CD4-positive, alpha-beta T cell treated with Interleukin-6 at 100 ng/mL for 8 hours (primary cell): ENCODE measurements at places on chromosomes 13 and 19.

- no peak for DNase-seq
These were observed 203.6 kb downstream of the DCLK1 start for GRCh38 chr13:35927567-35928021.

DNA sequence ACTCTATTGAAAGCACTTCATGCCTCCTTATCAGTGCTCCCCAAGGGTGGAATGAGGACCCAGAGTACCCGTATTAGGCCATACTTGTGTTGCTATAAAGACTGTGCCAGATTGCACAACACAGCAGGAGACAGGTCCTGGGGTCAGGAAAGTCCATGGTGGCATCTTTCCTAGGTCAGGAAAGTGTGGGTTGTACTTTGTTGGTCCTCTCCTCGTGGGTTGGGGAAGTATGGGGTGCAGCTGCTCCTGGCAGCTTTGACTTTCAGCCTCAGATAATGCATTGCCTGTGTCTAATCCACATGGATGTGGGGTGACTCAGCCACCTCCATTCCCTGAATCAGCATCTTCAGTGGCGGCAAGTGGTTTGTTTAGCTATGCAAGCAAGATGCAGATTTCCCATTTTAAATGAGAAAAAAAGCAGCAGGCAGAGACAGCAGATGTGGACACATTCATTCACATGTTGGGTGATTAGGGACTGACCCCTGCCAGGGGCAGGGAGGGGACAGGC, 8.4 kb upstream of the CYP2B6 start:
- no peak for DNase-seq

- DNase-seq, result no peak
These were observed 9.7 kb upstream of the DACH1 start for GRCh38 chr13:71876648-71877255.

- no peak for DNase-seq
These were observed 19.7 kb downstream of the MED26 start for GRCh38 chr19:16608290-16608739.

- DNase-seq, result no peak
These were observed 166.9 kb upstream of the GPR12 start for GRCh38 chr13:26927511-26927910.
